ENCODE measurements at places on chromosomes 2 and 18.

DNA sequence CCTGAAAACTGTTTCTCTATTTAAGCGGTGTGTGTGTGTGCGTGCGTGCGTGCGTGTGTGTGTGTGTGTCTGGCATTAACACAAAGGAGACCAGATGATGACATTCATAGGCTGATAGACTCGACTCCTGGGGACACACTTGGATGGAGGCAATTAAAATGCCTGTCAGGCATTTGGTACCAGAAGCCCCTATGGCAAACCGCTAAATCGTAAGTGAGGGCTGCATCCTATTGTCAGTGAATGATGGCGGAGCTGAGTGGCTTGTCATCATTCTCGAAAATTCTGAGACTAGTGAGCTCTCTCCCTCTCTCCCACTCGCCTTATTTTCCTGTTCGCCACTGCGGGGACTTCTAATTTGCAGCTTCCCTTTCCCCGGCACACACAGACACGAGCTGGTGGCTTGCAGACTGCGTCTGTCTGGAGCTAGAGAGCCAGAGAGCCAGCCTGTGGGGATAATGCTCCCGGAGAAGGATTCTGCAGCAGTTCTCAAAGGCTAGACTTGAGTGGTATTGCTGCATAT, 155.4 kb downstream of the MAP2 start:
- no peak for DNase-seq

DNA sequence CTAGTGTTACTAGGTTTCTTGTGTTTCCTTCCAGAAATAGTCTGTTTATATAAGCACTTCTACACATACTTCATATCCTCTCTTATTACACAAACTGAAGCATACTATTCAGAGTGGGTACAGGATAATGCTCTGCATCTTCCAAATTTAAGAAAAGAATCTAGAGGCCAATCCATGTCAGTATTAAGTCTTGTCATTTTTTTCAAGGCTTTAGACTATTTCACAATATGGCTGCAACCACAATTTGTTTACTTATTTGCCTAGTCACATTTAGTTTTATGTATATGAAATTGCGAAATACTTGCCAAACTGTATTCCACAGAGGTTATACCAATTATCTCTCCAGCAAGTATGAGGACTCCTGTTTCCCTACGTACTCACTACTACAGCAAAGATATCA, 27.9 kb downstream of the IWS1 start:
- DNase-seq, result no peak

DNA sequence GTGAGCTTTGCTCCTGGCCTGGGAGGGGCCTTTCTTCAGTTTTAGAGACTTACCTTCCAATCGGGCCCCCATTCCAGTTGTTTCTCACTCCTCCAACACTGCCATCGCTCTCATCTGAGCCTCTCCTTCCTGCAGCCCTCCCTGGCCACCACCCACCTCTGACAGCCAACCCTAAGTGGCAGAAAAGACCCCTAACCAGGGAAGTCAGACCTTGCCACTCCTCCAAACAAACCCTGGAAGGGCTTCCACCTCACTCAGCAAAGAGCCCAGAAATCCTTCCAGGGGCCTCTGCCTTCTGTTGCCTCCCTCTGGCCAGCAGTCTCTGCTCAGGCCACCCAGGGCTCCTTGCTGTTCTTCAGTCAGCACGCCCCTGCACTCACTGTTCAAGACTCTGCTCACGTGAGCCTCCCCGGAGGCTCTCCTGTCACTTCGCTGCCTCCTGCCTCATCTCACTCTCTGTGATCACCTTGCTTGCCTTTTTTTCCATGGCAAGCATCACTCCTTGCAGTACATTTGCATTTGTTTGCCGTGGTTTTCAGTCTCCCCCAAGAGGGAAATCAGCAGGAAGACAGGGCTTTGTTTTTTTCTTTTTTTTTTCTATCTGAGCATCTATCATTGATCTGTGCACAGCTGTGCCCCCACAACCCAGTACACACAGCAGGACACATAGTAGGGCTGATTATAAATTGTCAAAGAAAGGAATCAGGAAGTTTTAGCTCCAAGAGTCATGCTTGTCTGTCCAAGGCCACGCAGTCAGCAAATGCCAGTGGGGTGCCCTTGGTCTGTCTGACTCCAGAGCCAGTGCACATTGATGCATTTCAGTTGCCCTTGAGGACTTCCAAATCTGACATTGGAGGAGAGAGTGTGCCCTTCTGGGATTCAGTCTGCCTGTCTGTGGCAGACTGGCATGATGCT, 83.9 kb downstream of the INHBB start:
- no peak for DNase-seq

DNA sequence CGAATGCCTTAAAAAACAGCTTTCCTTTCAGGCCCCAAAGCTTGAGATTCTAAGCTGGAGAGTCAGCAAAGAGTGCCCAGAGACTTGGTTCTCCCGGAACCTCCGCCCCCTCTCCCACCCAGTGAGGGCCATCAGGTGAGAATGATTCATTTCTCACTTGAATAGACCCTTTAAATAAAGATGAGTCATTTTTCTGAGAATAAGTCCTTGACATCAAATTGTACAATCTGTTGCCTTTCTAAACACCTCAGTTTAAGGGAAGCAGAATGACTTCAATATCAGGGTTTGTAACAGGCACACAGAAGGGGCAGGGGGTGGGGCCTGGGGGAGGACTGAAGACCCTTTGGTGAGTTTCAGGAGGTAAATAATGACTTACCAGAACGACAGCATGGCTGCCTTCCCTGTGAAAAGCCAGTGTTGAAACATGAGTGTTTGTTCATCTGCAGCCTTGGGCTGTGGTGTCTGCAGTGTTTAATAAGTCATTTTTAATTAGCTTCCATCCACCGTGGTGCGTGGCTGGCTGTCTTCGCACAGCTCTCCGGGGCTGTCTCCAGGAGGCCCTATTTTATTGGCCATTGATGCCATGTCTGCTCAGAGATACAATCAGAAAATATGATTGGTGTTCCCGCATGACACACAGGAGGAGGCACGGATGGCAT, 134.9 kb upstream of the ZNF236 start:
- no peak for DNase-seq

GRCh38 chr2:24521975-24522639, 31.1 kb downstream of the NCOA1 start:
- no peak for DNase-seq

- no peak for DNase-seq
Observed at GRCh38 chr2:238591732-238592131, 165.0 kb downstream of the ASB1 start.

- no peak for DNase-seq
Observed at GRCh38 chr2:40016151-40016885, 237.3 kb upstream of the THUMPD2 start.

DNA sequence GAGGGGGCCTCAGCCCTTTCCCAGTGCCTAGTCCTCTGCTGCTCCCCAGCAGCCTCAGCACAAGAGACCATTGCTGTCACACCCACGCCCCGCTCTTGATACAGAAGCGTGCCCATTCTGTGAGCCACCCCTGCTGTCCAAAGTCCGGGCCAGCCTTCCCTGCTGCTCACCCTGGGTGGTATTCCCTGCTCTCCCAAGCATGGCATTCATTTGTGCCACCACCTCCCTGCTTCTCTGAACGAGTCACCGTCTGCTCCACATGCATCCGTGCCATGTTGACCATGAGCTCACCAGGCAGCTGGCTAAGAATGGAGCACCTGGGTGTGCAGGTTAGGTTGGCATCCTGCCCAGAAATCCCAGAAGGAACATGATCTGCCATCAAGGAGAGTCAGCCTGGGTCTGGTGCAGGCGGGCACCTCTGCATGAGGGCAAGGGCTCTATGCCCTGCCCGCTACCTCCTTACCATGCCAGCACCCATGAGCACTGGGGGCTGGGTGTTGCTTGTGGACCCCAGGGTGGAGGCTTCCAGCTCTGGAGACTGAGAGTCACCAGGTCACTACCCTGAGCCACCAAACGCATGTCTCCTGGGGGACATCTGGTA, 63.0 kb downstream of the TWIST2 start:
- DNase-seq, result no peak

- no peak for DNase-seq
Observed at GRCh38 chr2:233387667-233388528, 33.6 kb downstream of the DGKD start.

DNA sequence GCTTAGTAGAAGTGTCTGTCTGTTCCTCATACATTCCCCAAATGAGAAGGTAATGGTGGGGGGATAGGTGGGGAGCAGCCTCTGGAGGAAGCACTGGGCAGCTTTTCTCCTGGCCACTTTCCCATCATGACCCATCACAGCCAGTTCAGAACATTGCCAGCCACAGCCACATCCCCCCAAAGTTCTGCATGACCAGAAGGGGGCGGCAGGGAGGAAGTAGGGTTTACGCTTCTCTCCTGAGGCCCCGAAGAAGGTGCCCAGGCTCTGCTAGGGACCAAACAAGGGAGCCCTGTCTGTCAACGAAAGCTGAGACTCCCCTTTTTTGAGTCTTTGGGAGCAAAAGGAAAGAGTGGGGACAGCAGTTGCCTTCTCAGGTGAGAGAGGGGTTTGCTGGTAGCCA, 7.7 kb downstream of the IGFBP5 start:
- DNase-seq, result no peak

DNA sequence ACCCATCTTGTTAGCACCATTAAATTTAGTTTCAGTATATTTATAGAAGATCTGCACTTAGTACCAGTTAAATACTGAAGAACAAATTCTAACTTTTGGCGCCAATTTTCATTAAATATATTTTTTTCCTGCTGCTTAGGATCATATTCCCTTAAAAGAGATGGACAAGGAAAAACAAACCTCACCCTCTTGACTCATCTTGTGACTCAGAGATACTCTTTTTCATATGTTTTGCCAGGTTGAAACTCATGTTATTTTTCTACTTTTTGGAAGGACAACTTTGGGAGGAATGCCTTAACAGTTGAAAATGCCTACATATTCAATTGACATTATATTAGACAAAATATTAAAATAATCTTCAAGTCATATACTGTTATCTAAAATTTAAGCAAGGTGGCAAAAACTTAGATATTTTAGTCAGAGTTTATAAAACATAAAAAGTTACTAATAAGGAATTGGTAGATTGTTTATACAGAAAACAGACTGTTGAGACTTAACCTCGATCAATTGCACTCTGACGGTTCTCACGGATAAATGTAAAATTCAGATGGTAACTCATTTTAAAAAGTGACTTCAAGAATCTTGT, 36.2 kb downstream of the PNO1 start:
- DNase-seq, result no peak

DNA sequence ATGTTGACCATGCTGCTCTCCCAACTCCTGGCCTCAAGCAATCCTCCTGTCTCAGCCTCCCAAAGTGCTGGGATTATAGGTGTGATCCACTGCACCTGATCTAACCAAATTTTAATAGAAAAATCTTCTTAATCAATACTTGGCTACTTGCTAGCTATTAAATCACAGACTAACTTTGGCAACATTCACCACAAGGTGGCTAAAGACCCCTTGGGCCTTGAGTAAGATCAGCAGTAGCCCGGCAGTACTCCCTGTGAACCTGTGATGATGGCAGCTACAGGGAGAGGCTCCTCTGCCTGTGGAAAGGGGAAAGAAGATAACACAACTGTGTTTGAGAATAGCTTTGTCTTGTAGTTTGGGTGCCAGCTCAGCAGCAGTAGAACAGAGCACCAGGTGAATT, 102.9 kb downstream of the SLC39A10 start:
- no peak for DNase-seq

GRCh38 chr18:25896956-25897355, 193.5 kb downstream of the SS18 start:
- no peak for DNase-seq

DNA sequence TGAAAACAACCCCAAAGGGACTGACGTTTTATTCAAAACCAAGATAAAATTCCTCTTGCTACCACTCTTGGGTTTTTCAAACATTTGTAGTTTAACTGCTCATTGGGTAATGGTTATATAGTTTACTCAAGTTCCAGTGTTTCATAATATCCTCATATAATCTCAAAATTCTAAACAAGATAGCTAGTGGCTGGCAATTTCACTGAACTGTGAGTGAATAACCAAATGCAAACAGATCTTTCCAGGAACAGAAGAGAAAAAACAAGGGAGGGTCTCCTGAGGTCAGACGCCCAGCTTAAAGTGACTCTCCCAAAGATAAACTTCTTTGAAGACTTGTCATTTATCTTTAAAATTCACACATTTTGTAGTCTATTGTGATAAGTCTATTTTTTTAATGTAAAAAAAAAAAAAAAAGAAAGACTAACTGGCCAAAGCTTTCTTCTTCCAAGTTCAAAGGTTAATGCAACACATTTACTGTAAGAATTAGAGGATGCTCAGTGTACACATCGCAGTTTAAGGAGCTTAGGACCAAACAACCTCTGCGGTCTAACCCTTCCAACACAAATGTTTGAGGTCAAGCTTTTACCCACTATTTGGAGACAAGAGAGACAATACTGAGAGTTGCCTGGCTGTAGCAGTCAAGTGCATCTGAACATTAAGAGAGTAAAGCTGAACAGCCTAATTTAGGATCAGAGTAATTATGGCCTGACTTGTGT, 26.6 kb downstream of the LPIN2 start:
- no peak for DNase-seq

DNA sequence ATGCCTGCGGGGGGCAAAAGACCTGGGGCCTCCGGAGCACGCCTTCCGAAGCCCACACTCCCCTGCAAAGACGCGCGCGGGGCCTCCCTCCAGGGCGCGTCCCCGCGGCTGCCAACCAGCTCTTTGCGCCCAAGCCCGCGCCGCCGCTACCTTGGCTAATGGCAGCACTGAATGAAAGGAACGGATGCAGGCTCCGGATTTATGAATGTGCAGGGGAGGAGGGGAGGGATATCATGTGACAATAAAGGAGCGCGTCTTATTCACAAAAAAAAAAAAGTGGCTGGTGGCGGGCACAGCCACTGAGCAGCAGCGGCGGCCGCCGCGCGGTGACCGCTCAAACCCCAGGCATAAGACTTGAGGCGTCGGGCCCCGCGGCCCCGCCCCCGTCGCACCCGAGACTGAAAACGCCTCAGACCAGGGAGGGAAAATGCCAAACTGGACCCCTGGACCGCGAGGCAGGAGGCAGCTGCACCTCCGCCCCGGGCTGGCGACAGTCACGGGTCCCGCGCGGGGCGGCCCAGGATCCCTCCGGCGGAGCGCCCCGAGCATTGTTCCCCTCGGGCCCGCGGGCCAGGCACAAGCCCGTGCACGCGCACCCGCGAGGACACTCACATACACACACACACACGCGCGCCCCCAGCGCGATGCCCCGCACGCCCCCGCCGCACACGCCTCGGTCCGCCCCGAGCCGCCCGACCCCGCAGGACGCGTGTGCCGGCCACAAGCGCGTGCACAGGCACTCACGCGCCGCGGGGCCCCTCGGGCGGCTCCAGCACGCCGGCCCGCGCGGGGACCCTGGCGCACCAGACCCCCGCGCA, 1.6 kb downstream of the SPRED2 start:
- DNase-seq, result no peak

DNA sequence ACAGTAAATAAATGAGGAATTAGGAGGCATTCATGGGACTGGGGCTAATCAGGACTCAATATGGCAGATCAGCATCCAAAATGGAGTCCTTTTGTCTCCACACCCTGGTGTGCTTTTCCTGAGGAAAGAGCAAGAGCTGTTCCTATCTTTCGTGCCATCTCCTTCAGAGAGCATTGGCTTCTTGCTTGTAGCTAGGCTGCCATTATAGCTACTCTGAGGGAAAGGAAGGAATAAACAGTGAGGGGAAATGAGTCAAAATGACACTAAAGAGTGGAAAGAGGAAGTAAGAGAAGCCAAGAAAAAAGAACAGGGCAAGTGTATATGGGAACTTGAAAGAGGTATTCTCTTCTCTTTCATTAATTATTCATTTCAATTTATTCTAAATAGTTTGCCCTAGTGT, 8.4 kb upstream of the NMI start:
- DNase-seq, result no peak

Measured in stimulated activated CD4-positive, alpha-beta T cell treated with anti-CD3 and anti-CD28 coated beads, TNF-alpha, amount 100 ng/mL, for 24 hours (primary cell).